Activated CD4-positive, alpha-beta memory T cell treated with anti-CD3 and anti-CD28 coated beads, Interleukin-2, amount 10 ng/mL, durations not matched to agents 7 days and 5 days (primary cell): ENCODE measurements at places on chromosomes 6 and 20.

- no peak for DNase-seq
Observed at GRCh38 chr6:151351146-151351700, 40.1 kb downstream of the ZBTB2 start.

GRCh38 chr6:12921467-12921866, 204.9 kb downstream of the PHACTR1 start:
- no peak for DNase-seq

- no peak for DNase-seq
Observed at GRCh38 chr6:19772891-19773290, 64.3 kb upstream of the ID4 start.

DNA sequence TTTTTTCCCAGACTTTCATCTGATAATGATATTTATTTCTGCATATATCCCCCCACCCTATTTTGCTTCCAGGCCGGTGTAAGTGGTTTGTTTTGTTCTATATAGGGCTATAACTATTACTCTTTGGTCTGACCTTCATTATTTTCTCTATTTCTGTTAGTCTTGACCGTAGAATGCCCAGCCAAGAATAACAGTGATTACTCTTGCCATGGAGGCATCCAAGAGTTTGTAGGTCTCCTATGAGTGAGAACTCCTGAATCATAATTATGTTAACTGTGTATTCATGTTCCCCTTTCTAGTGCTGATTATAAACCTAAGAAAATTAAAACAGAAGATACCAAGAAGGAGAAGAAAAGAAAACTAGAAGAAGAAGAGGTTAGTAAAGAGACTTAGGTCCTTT, 52.2 kb downstream of the TOP1 start:
- no peak for DNase-seq

DNA sequence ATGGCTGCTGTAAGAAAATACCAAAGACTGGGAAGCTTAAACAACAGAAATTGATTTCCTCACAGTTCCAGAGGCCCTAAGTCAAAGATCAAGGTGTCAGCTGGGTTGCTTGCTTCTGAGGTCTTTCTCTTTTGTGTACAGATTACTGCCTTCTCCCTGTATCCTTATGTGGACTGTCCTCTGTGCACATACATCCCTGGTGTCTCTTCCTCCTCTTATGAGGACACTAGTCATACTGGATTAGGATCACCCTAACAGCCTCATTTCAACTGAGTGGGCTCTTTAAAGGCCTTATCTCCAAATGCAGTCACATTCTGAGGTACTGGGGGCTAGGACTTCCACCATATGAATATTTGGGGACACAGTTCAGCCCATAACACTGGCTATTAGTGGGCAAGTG, 130.0 kb upstream of the DTNBP1 start:
- no peak for DNase-seq

DNA sequence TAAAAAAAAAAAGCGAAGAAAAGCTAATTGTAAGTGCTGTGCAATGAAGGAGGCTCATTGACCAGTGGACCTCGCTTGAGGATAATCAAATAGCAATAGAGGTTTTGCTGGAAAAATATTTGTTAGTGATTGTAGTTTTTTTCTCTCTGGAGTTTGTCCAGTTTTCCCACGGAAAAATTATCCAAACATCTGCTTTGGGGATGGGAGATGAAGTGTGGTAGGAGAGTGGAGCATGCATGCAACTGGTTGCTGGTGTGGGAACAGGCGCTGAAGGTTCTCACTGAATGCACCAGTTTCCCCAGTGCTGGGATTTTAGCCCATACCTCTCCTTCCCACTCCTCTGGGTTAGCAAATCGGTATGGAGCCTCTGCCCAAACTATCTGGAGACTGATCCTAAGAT, 281.7 kb upstream of the TAB2 start:
- DNase-seq, result no peak

DNA sequence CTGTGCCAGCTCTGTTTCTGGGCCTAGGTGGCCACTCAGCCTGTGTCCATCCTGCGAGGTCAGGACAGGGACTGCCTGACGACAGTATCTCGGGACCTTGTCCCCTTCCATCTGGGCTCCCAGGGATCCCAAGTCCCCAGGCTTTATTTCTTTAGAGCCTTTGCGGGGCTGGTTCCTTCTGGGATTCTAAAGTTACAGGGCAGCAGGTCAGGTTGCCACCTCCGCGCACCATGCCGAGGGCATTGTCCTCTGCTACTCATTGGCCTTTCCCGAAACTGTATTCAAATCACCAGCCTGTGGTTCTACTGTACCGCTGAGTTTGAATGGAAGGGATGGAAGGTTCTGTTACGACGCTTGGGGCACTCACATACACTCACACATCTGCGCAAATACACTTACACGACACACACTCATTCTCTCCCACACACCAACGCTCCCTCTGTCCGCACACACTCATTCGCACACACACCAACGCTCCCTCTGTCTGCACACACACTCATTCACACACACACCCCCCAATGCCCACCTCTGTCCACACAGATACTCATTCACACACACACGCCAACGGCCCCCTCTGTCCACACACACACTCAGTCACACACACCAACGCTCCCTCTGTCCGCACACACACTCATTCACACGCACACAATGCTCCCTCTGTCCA, 59.8 kb upstream of the THBS2 start:
- no peak for DNase-seq

GRCh38 chr20:64080013-64080812, at the start of gene OPRL1:
Gene OPRL1 (plus strand): TSS chr20:64080082. CDS start chr20:64092721, 12,639 bp downstream.
- no peak for DNase-seq

- no peak for DNase-seq
Observed at GRCh38 chr6:118931436-118931835, 3.5 kb downstream of the MCM9 start.

- no peak for DNase-seq
Observed at GRCh38 chr6:146981981-146982380, 222.2 kb upstream of the STXBP5 start.

DNA sequence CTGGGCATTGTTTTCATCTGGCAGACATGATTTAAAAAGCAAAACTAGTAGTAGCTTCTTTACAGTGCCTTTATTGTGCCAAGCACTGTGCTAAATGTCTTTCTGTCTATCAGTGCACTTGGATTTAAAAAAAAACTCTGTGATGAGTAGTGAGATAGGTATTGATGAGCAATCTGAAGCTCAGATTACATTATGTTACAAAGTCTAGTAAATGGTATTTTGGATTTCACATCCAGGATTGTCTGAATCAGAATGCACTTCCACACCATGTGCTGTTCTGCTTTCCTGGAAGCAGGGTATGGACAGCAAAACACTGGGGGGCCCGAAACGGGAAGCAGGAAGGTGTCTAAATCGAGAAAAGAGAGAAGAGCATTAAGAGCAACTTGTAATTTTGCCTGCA, 103.4 kb upstream of the CCN2 start:
- no peak for DNase-seq

- DNase-seq, result no peak
Observed at GRCh38 chr6:44489910-44490604, 102.6 kb downstream of the CDC5L start.

GRCh38 chr20:50394569-50394968, 115.6 kb upstream of the PTPN1 start:
- DNase-seq, result no peak

DNA sequence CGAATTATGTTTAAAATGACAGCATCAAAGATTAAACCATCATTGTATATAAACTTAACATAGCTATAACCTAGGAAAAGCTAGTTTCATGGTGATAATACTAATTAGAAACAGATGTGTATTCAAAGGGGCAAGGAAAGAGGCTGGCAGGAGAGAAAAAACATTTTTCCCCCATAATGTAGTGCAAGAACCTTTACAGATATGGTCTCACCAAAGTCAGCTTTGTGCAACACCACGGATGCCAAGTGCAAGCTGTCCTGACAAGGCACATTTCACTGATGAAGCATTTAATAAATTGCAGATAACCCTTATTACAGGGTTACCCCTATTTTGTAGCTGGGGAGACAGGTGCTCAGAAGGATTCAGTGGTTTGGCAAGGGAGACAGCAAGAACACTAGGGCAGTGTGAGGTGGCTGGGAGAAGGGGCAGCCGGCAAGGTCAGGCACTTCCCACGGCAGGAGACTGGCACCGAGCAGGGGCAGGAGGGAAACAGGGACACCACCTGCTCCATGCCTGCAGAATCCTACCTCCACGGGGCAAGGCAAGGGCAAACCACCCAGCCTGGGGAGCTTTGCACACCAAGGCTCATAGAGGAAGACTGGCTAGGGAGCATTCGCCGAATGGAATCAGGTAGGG, 6.5 kb downstream of the RPS6KA2 start:
- DNase-seq, result no peak

GRCh38 chr6:21556968-21557721, 36.4 kb upstream of the SOX4 start:
- no peak for DNase-seq

- DNase-seq, result peak; percentile 41
Observed at GRCh38 chr6:1436334-1437306, 47.2 kb downstream of the FOXF2 start.

- DNase-seq, result no peak
Observed at GRCh38 chr6:17585766-17586490, 14.2 kb upstream of the FAM8A1 start.

GRCh38 chr20:44609516-44610312, 27.3 kb downstream of the PKIG start:
- peak; percentile 78 for DNase-seq

- no peak for DNase-seq
Observed at GRCh38 chr6:138129190-138129589, 22.0 kb upstream of the PERP start.

GRCh38 chr6:4727671-4728435, 48.4 kb upstream of the CDYL start:
- DNase-seq, result no peak

- no peak for DNase-seq
Observed at GRCh38 chr6:118468682-118469465, 79.2 kb upstream of the PLN start.

- DNase-seq, result no peak
Observed at GRCh38 chr6:51995214-51995755, 92.1 kb downstream of the PKHD1 start.

- no peak for DNase-seq
Observed at GRCh38 chr20:47843886-47844567, 58.7 kb upstream of the SULF2 start.

DNA sequence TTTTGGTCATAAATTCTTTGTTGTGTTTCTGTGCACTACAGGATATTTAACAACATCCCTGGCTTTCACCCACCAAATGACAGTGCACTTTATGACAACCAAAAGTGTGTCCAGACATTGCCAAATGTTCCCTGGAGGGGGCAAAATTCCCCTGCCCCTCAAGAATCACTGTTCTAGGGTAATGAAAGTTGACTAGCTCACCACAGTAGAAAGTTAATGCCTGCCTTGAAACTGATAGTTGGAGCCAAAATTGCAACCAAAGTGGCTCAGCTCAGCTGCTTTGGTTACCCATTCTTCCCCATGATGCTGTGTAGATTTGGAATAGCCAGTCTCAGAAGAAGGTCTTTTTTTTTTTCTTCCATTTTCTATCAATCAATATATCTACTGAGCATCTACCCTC, 150.6 kb downstream of the RALGAPA2 start:
- DNase-seq, result no peak

DNA sequence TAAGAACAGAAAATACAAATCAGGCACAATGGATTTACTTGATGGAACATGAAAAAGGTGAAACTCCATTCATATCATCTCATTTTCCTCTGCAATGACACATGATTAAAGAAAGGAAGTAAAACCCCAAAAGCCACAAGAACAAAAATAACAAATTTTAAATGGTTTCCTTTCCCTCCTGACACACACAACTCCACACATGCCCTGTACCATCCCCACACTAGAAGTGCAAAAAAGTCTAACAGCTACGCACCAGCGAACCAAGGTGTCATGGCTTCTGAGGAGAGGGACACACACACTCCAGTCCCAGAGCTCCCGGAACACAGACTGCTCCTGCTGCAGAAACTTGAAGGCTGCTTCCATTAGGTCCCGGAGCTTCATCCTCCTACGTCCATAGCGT, 25.3 kb downstream of the MDN1 start:
- peak; percentile 30 for DNase-seq

DNA sequence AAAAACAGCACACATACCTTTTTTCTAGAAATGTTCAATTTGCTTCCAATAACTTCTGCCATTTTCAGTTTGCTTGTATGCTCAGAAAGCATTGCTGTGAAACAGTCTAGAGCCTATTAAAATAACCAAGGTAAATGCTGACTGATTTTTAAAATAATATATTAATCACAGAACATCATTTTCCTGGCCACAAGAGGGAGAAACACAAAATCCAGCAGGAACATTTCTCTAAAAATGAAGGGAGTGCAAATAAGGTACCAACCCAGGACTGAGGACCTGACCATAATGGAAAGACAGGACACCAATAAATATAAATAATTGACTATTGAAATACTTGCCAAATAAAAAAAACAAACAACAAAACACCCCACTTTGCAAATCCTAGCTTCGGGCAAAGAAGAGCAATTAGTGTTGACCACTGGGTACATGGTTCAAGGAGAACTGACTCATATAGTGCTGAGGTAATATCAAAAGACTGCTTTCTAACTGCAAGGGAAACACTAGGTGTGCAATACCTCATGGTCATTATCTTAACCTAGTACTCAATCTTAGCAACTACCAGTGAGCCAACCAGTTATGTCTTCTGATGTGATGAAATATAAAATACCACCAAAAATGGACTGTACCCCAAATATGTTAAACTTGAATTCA, 42.9 kb downstream of the MDN1 start:
- no peak for DNase-seq

GRCh38 chr6:80302716-80303115, 196.2 kb downstream of the BCKDHB start:
- DNase-seq, result no peak

DNA sequence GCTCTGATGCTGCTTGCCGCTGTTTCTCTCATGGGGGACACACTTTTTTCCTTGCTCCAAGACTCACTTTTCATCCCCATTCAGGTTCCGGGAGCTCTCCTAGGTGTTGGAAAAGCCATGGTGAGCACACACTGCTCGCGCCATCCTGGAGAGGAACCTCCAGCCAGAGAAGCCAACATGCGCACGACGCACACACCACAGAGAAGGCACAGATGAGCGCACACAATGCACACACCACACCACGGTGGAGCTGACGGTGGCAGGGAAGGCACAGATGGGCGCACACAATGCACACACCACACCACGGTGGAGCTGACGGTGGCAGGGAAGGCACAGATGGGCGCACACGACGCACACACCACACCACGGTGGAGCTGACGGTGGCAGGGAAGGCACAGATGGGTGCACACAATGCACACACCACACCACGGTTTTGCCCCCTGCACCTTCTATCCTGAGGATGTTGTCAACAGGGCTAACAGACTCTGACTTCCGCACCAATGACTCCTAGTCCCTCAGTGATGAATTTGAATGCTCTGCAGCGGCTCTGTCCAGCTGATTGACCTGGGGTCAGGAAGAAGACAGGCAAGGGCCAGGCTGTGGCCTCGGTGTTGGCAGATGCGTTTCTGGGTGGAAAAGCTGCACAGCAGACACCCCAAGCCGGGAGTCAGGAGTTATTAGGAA, 154.7 kb downstream of the ERMARD start:
- no peak for DNase-seq

- DNase-seq, result no peak
Observed at GRCh38 chr6:37548067-37548674, 48.5 kb upstream of the CCDC167 start.

- no peak for DNase-seq
Observed at GRCh38 chr6:75397656-75398465, 95.7 kb downstream of the FILIP1 start.

- no peak for DNase-seq
Observed at GRCh38 chr20:35120012-35120701, 27.0 kb downstream of the EDEM2 start.
